ENCODE measurements at places on chromosomes 4 and X.

- no peak for DNase-seq
These were observed 20.7 kb upstream of the AR start for GRCh38 chrX:67523002-67523681.

- no peak for DNase-seq
These were observed 13.5 kb downstream of the HERC3 start for GRCh38 chr4:88605736-88606135.

DNA sequence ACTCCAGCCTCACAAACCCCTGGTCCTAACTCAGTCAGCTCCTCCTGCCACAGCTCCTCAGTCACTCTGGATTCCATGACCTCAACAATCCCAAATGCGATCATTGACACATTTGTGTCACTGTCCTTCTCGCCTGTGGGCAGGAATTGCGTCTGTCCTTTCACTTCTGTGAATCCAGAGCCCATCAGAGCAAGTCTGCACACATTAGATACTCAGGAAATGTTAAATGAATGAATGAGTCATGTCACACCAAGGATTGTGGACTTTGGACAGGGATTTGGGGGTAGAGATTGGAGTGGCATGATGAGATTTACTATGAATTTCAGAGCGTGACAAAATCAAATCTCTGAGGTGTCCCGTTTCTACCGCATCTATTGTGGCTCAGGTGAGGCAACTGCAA, 11.8 kb upstream of the CLDN24 start:
- no peak for DNase-seq

DNA sequence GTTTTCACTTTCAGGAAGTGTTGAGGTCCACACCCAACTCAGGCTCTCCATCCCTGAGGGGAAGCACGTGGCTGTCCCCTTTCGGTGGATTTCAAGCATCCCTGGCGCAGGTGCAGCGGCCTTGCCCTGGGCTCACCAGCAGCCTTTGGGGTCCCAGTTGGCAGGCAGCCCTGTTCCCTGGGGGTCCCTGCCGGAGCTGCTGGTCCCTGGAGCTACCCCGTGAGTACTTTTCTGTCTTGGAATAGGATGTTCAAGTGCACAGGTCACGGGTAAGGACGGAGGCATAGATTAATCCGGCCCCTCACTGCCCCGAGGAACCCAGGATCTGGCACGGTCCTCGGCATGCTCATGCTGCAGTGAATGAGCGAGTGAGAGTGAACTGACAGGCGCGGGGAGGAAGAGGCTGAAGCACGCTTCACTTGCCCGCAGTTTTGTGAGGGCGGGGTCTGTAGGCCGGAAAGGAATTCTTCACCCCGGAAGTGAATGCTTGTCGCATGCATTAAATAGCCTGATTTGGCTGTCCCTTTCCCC, 117.2 kb upstream of the FAT1 start:
- DNase-seq = no peak

- DNase-seq = no peak
These were observed 316.6 kb upstream of the BOD1L1 start for GRCh38 chr4:13944095-13944511.

GRCh38 chr4:104749062-104749461, 254.4 kb upstream of the CXXC4 start:
- no peak for DNase-seq

- no peak for DNase-seq
These were observed 61.1 kb downstream of the HELT start for GRCh38 chr4:185079271-185079905.

DNA sequence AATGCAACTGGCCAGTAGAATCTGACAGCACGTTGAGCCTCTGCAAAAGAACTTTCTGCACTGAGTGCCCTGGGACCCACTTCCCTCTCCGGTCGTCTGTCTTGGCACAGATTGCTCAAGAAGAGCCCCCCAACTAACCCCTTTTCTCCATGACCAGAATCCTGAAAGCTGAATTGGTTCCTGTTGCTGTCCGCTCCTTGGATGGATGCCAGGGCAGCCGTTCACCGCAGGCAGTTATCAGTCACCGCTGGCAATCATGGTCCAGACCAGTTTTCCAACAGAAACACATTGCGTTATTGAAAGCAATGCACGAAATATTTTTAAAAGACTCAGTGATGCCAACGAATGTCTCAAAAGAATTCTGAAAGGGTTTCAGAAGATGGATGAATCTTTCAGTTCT, 733.7 kb upstream of the FRG1 start:
- DNase-seq = no peak

DNA sequence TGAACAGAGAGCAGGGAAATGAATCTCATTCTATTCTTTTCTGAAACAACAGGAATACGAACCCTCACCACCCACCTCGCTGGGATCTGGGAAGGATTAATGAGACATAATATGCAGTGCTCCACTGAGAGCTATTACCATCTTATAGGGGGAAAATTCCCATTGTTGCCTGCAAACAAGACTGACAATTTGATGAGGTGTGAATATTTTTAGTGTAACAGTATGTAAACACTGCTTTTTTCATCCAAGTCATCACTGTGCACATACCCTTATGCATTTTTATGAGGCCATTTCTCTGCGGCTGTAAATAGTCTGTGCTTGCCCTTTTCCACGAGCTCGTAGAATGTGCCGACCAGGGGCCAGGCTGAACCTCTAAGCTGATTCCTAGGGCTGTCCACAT, 285.6 kb upstream of the CPEB2 start:
- no peak for DNase-seq

- no peak for DNase-seq
These were observed 193.7 kb downstream of the SPATA18 start for GRCh38 chr4:52244848-52245247.

- DNase-seq = no peak
These were observed 444.2 kb downstream of the IDS start for GRCh38 chrX:149060921-149061320.

DNA sequence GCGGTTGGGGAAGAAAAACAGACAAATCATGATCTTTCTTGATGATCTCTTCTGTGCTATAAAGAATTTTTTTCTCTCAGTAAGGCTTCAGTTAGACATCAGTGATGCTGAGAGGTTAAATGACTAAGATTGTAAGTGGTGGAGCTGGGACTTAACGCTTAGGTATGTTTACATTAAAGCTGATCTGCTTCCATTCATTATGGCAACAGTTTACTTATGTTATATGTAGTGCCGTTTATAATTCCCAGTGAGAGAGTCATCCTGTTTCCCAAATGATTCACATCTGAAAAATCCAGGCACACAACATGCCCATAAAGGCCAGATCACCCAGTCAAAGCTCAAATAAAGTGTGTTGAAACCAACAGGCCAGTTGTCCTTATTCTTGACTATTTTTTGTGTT, 50.1 kb downstream of the CENPVL3 start:
- no peak for DNase-seq

DNA sequence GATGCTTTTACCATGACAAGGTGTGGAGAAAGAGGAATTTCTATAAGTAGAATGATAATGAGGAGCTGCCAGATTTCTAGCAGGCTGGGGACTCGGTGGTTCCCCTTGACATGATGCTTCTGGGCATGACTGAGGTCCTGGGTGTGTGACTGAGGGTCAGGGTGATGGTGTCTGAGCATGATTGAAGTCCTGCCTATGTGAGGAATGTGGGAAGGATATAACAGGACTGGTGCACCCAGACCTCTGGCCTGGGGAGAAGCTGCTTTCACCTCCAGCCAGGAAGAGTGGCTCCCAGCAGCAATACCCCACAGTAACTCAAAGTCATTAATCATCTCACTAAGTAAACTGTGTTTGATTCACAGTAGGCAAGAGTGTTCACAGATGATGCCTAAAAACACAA, 17.4 kb downstream of the SORBS2 start:
- no peak for DNase-seq

- no peak for DNase-seq
These were observed 9.0 kb upstream of the MAGEC2 start for GRCh38 chrX:142214081-142214480.

GRCh38 chr4:8388528-8388870, 52.0 kb downstream of the ACOX3 start:
- DNase-seq = no peak

GRCh38 chrX:39519566-39520301, 578.0 kb downstream of the BCOR start:
- DNase-seq = no peak

DNA sequence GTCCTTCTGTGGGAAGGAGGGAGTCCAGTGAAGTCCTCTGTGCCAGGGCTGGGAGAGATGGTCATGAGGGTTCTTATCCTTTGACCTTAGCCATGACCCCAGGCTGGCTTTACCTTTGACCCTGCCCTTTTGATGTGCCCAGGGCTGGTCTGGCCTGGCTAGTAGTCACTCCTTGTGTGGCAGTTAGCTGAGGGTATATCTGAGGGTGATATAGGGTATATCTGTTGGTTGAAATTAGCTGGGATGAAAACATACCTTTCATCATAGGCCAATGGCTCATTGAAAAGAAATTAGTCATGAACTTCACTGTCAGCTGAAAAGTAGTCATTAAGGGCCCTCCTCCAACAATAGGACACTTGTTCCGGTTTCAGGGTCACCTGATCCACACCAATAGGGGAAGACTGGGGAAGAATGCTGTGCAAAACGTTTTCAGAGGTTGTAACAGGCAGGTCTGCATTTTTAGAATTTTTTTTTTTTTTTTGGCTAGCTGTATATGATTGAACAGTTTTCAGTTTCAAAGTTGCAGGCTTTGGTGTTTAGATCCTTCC, 74.6 kb upstream of the STOX2 start:
- no peak for DNase-seq
